Cerebellar nuclear complex (tissue), 1 donor: ENCODE measurements at places on chromosomes 3 and 15.

- no peak for DNase-seq
These were observed 142.1 kb upstream of the TMCO5A start for GRCh38 chr15:37792351-37792750.

GRCh38 chr3:127385540-127385870 is 97.7 kb upstream of the PRR20G start:
- no peak for DNase-seq

GRCh38 chr3:138867996-138868395 is 33.3 kb upstream of the PIK3CB start:
- DNase-seq, result no peak

DNA sequence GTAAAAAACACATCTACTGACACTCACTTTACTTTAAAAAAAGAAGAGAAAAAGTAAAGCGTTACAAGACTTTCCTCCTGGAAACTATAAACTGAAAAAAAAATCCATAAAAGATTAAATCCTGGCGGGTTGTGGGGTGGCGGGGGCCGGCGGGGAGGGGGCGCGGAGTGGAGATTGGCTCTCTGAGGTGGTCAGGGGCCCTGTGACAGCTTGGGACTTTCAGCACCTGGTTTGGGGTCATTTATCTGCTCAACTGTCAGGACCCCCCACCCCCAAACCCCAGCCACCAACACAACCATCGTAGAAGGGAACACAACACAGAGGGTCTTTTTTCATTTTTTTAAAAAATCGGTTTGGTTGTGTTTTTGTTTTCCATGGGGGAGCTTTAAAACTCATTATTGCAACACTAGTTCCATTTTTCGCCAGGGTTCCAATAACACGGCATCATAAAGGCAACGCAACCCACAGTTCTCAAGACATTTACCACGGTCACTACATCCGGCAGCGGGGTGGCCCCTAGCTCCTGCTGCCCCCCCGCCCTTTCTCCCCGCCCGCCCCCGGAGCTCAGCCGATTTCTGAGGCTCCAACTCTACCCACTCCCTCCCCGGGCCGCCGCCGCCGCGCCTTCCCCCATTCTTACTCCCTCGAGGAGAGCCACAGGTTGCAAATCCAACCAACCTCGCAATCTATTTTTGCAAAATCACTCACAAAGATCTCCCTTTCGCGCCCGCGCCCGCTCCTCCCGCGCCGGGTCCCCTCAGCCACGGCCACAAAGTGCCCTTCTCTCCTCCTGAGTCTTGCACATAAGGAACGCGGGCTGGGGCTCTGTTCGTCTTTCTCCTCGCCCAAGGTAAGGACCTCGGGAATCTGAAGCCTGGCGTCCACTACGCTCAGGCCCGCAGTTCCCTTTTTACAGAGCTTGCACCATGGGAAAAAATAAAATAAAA is 1.8 kb downstream of the BCL6 start:
- no peak for DNase-seq

DNA sequence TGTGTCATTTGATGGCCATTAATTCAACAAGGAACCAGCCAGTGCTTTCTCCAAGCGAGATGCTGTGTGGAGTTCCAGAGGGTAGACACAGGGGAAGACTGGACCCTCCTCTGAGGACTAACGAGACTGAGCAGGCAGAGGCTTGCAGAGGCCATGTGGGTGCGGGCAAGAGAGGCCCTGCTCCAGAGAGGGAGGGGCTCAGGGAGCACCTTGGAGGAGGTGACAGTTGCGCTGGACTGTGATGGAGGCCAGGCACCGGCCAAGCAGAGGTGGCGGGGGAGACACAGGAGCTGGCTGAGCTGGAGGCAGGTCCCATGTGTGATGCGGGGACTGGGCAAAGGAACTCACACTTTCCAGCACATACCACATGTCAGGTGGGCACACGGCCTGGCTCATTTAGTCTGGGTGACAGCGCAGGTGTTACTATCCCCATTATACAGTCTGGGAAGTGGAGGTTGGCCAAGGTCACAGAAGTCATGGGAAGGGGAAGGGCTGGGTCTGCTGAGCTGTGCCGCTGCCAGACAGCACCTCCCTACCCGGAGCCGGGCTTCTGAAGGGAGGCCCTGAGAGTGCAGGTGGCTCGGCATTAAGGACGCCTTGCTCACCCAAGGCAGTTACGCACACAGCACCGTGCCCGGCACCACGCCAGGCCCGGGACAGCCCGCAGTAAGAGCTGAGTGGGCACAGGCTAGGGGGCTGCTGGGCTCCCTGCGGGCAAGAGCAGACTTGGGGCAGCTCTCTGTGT is 3.7 kb downstream of the MELTF start:
- DNase-seq, result no peak

GRCh38 chr3:20811631-20812030 is 625.6 kb upstream of the SGO1 start:
- DNase-seq, result no peak

GRCh38 chr3:9536212-9536611 is 17.4 kb downstream of the LHFPL4 start:
- no peak for DNase-seq

DNA sequence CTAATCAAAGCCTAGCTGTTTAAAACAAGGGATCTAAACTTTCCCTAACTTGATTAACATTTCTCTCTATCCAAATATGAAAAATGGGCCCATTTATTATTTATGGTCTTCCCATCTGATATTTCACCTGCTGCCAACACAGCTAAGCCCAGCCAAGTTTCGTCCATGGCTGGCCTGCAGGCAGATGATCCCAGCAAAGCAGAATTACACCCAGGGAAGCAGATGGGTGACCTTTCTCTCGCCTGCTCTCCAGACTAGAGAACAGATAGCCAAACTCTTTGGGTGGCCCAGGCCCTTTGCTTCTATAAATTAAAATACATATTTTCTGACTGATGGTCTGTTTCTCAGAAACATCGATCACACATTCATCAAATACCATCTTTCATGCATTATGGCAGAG is 1038.8 kb downstream of the AGBL1 start:
- no peak for DNase-seq

DNA sequence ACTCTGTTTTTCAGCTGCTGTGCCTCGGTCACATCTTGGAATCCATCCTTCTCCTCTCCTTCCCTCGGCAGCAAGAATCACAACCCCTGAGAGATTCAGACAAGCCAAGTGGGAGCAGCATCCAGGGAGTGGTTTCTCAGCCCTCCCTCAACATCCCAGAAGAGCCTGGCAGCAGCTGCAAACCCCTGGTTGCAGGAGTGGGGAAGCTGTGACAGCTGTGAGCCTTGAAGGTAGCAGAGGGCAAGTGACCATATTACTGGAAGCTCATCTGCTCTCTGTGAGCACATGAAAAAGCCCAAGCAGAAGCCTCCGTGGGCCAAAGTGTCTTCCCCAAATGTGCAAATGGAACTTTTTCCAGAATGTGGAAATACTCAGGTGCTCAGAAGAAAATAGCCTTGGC is 312.9 kb downstream of the NTRK3 start:
- DNase-seq, result no peak

DNA sequence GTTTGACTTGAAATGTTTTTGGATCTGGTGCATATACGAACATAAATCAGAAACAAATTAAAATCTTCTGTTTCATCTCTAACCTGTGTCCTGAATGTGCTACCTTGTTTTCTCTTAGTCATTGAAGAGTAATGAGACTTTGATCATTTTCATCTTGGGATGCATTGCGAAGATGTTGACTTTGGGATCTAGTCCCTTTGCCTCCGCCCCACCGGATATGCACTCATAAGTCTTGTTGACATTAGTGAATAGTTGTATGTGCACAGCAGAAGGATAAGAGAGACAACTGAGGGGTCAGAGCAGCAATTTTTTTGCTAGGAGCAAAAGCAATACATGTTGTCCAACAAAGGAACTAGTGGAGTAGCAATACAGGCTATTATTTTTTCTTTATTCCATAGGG is 35.9 kb upstream of the SPRED1 start:
- DNase-seq, result no peak

GRCh38 chr3:87109465-87109864 is 117.6 kb upstream of the CHMP2B start:
- DNase-seq, result no peak

- DNase-seq, result no peak
These were observed 128.1 kb downstream of the NSMCE3 start for GRCh38 chr15:29141308-29142128.

DNA sequence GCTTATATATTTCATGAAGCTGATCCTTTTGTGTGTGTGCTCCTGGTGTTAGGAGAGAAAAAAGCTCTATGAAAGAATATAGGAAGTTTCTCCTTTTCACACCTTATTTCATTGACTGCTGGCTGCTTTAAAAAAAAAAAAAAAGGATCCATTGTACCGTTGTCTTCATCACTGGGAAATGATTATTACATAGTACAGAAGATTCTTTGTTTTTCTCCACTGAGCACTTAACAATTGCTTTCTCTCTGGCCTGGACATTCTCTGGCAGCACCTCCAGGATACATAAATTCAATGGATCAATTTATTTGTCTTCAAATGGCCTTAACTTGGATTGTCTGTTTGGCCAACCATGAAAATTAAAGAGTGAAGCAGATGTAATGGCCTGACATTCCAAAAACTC is 37.2 kb downstream of the DPH3 start:
- DNase-seq, result no peak

GRCh38 chr3:33926998-33927605 is 128.7 kb downstream of the PDCD6IP start:
- DNase-seq, result no peak

DNA sequence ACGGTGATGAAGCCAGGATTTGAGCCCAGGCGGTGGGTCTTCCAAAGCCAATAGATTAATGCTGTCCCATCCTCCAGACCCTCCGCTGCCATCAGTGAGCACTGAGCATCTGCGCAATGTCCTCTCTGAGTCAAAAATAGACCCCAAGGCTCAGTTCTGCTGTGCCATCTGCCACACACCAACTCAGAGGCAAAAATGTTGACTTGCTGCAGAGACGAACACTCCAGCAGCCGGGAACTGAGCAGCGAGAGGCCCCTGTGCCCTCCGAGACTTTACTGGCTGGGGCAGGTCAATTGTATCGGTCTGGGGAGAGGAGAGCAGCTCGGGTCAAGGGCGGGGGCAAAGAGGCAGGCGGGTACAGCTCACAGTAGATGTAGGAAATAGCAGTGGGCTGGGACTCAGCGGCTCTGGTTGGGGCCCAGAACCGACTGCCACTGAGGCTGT is 41.5 kb upstream of the ATP2B2 start:
- DNase-seq, result no peak

DNA sequence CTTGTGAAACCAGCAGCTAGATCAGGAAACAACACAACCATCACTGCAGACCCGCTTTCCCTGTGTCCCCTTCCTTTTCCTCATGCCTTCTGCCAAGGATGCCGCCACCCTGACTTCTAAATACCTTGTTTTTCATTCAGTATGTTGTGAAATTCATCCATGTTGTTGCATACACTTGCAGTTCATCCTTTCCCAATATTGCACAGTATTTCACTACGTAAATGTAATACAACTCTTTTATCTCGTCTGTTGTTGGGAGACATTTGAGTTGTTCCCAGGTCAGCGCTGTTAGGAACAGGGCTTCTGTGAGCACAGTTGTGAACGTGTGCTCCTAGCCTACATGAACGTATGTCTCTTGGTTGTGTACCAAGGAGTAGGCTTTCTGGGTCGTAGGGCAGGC is 24.2 kb downstream of the TLNRD1 start:
- DNase-seq, result no peak

DNA sequence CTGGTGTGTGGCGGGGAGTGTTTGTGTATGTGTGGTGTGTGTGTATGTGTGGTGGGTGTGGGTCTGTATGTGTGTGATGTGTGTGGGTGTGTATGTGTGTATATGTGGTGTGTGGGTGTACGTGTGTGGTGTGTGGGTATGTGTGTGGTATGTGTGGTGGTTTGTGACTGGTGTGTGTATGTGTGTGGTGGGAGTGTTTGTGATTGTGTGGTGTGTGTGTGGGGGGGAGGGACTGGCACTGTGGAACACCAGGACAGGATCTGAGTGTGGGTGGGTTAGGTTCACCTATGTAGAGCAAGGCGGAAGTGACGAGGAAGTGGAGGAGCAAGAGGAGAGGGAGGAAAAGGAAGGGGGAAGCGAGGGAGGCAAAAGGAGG is 510.8 kb downstream of the SHQ1 start:
- DNase-seq, result no peak

GRCh38 chr15:76197703-76198455 is 113.4 kb downstream of the ETFA start:
- no peak for DNase-seq

DNA sequence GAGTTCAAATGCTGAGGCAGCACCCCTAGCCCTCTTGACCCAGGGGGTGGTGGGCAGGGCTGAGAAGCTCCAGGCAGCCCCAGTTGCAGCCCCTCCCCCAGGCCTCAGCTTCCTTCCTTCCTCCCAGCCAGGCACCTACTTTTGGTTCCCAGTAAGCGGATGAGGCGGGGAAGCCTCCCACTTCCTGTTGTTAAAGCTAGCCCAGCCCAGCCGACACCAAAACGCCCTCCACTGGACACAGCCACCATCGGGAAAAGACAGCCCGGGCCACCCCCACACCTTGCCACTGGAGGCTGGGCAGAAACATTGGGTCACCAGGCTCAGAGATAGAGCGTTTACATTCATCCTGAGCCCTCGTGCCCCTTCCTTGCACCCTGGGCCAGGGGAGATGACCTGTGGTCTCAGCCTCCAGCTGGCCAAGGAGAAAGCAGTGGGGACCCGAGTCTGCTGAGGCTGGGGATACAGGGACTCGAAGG is 3.5 kb downstream of the DUSP7 start:
- no peak for DNase-seq

DNA sequence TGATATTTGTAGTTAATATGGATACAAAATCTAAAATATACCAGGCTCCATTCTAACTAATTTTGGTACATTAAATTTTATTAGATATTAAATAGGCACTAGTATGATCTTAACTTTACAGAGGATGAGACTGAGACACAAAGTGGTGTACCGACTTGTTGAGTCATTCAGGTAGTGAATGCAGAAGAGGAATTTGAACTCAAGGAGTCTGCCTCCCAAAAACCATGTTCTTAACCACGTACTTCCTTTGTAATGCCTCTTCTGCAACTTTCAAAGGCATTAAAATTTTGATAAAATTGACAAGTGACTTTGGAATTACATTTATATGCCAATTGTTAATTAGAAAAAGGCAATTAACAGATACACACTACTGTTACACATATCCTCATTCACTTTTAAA is 61.8 kb downstream of the ZBBX start:
- no peak for DNase-seq

DNA sequence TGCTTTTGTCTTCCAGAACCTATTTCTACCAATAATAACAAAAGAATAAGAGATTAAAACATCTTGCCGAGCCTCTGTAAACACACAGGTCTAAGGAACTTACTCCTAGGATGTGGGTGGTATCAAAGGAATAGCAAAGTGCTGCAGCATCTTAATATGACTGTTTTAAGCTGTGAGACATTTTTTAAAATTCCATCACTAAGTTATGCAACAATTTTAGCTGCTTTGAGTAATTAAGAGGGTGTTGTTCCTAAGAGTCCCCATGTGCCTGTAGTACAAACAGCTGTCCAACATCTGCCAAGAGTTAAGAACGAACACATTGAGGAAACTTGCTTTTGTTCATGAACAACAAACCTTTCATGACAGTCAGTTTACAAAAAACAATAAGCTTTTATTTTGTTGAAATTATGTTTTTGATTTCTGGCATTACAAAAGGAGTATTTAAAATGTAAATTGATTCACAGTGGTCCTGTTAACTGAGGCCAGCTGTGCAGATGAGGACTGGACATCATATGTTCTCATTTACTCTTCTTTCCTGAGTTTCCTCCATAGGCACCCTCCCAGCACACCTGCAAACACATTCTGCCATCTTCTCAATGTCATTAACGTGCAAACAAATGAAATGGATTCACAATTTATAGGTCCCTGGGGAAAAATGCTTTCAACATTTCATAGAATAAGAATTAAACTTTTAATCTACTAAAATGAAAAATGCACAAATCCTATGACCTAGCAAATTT is 337.3 kb upstream of the ARHGEF26 start:
- DNase-seq, result no peak
